Urinary bladder (tissue), 4 donors: ENCODE measurements at places on chromosomes 4 and X. TPM values are rescaled to one million over a fixed set of nuclear protein-coding genes. Genes with fewer than 3 reads are reported as not detected.

The HMX1 gene
- 0.26 TPM for total RNA-seq

The HELT gene
- total RNA-seq, result not detected

- DNase-seq, result no peak
Observed at GRCh38 chr4:152458801-152459302, 77.0 kb downstream of the FBXW7 start.

DNA sequence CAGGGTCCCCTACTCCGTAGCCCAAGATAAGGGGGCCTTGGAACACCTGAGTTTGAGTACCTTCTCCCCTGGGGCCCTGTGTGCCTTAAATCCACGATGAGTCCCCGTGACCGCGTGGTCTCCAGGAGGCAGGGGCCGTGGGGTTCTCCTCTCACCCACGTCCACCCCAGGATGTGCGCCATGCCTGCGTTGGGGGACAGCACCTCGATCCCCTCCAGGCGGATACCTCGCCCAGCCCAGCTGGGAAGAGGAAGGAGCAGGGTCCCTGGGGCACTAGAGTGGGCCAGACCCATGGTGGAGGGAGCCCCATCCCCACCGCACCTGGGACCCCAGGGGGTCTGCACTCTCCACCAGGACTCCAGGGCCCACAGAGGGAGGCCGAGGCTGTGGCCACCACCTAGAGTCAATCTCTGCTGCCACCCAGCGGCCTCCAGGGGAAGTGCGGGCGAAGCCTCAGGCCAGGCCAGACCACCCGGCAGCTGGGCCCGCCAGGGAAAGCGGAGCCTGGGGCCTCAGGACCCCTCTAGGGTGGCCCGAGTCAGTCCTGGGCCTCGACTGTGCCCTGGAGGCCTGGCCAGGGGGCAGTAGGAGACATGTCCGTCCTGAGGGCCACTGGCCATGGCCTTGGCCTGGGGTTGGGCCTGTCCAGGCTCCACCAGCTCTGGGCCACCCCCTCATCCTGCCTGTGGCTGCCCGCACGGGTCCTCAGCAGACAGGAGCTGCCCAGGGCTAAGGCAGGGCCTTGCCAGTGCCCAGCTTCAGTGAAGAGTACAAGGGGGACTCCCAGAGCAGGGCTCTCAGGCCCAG is 55.0 kb downstream of the FAM53A start:
- DNase-seq, result no peak

The GPR101 gene
- not detected for total RNA-seq

The CNKSR2 gene
- 16.1 TPM for total RNA-seq

The IL13RA2 gene
- 3.8 TPM for total RNA-seq

The ETDB gene
- not detected for total RNA-seq

- DNase-seq, result no peak
Observed at GRCh38 chr4:89619206-89619962, 217.6 kb downstream of the SNCA start.

GRCh38 chr4:33045334-33045733 is 2325.2 kb downstream of the PCDH7 start:
- DNase-seq, result no peak

DNA sequence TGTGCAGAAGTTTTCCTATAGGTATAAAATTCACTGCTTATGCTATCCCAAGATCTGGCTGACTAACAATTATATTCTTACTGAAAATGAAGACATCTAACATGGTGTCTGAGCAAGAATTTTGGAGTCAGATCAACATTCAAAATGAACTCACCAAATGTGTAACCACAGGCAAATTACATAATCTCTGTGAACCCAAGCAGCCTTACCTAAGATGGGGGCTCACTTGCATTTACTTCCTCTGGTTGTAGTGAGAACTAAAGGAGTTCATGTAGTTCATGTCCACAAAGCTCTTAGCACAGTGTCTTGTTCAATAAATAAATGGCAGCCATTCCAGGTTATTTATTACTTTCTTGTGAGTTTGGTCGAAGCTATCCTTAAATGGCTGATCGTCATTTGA is 163.9 kb upstream of the LCORL start:
- no peak for DNase-seq

DNA sequence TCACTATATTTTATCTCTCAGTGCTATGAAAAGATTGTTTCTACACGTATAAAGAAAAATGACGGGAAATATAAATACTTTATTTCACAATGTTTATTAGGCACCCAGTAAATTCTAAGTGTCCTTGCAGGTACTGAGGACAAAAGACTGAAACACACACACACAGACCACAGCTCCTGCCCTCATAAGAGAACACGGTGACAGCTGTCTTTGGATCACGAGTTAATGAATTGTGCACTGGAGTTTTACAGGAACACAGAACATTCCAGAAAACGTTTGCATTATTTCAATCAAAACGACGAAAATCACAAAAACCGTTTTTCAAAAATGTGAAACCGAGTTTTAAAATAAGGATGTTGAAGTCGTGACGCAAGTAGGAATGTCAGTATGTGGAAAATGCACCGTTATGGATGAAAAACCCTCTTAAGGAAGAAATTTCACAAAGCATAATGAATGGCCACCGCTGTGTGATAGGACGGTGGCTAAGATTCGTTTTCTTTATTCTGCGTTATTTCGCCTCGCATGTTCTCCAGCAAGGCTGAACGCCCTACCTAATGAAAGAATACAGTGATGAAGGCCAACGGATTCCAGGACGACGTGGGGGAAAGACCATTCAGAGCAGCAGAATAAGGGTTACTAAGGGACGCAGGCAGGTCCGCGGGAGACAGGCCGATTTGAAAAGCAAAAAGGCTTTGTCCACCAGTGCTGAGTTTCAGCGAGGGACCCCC is 24.2 kb downstream of the FAM156A start:
- no peak for DNase-seq

The MAP9 gene
- 18.7 TPM for total RNA-seq

DNA sequence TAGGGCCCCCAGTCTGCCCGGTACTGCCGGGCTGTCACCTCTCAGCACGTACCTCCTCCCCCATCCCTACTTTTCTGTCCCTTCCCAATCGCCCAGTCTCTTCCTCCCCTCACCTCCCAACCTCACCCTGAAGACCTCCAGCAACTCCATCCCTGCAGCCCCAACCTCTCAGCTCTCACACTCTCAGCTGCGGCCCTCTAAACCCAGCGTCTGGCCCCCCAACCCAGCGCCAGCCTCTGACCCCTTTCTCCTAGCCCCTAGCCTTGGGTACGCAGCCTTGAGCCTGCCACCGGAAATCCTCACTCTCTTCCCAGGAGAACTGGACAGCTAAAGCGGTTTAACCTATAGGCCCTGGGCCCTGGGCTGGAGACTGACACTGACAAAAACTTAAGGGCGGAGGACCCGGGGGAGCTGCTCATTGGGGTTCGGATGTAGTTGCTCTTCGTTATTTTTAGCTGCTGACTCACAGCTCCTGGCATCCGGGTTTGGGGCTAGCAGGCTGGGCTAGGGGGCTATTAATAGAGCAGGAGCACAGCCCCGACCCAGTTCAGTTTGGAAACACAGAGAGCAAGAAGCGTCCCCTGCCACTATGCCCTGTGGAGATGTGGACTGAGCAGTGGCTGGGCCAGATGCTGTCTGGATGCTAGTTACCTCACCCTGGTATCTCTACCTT is 9.6 kb upstream of the DLG3 start:
- no peak for DNase-seq

The BTK gene
- 7.6 TPM for total RNA-seq

The GUCY1B1 gene
- total RNA-seq, result 34.5 TPM

The ARAF gene
- total RNA-seq, result 12.3 TPM

- no peak for DNase-seq
Observed at GRCh38 chrX:40015693-40016092, 82.1 kb downstream of the BCOR start.

The SYTL5 gene
- total RNA-seq, result 4.4 TPM

DNA sequence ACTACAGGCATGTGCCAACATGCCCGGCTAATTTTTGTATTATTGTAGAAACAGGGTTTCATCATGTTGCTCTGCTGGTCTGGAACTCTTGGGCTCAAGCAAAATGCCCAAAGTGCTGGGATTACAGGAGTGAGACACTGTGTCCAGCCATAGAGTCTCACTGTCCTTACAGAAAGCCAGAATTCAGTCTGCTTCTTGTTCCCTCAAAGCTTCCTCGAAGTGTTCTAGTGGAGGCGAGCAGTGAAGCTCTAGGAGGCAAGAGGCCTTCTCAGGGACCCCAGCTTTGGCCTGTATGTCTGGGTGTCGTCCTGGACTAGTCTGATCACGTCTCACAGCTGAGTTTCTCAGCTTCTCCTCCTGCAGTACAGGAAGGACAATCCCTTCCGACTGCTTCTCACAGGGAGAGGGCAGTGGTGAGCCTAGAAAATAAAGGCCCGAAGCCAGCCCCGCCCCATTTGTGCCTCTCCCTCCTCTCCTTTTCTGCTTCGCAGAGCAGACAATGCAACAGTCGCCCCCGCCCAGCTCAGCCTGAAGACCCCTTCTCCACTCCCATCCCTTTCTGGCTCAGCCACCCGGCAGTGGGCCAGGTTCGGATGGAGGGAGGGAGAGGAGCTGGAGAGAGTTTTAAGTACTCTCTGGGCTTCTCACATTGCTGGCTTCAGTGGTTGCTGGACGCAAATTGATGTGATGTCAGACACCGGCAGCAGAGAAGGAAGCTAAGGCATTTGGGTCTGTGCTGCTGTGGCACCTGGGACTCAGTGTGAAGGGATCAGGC is 11.1 kb upstream of the FAM3A start:
- peak; percentile 83 for DNase-seq

GRCh38 chr4:122246551-122246950 is 94.4 kb downstream of the BLTP1 start:
- DNase-seq, result no peak

DNA sequence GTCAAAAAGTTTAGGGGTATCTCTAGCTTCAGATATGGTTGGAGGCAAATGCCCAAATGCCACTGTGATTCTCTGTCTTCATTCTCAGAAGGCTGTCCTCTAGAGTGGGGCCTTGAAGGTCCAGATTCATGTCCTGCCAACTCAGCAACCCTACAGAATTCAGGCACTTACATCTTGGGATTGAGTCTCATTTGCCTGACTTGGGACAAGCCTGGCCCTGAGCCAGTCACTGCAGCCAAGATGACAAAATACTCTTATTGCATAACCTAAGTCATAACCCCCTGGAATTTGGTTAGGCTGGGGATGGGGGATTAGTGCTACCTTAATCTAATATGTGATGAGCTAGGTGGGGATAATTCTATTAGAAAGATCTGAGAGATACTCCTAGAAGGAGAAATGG is 100.5 kb downstream of the AREG start:
- no peak for DNase-seq

GRCh38 chrX:19990151-19990555 is 708 bp downstream of the BCLAF3 start:
- DNase-seq, result no peak

DNA sequence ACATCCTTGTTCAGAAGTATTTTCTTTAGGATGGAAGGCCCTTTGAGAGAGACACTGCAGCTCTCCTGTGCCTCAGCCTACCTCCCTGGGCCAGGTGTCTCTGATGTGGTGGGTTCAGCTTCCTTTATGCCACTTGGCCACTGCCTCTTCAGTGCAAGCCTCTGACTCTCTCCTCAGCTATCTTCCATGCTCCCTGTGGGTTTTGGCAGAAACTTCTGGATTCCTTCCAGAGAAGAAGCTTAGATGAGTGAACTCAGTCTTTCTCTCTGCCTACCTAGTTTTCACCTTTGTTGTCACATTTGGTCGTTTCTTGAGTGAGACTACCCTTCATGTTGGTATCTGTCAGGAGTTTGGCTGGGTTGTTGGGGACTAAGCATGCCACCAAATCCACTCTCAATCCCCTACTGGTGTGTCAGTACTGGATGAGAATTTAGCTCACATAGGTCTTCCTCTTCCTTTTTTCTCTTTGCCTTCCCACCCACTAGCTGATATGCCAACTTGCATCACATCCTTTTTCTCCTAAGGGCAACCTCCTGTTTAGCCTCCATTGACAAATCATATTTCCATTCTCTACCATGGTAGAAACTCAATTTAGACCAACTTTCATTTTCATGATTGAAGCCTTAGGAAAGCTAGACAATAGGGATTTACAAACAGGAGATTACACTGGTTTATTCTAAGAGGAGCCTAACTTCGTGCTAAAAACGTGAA is 32.0 kb downstream of the IL15 start:
- DNase-seq, result no peak

DNA sequence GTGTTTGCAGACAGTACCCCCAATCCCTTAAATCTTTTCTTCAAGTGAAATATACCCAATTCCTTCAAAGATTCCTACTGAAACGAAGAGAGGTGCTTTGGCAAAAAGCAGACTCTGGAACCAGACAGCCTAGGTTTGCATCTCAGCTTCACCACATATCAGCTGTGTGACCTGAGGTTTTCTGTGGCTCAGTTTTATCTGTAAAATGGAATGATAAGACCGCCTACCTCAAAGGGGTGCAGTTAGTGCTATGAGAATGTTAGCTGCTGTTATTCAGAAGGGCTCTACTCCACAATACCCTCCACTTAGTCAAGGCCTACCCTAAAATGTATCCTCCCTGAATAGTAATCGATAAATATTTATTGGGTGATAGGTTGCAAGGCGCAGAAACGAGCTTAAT is 664 bp downstream of the PIR start:
- DNase-seq, result no peak

DNA sequence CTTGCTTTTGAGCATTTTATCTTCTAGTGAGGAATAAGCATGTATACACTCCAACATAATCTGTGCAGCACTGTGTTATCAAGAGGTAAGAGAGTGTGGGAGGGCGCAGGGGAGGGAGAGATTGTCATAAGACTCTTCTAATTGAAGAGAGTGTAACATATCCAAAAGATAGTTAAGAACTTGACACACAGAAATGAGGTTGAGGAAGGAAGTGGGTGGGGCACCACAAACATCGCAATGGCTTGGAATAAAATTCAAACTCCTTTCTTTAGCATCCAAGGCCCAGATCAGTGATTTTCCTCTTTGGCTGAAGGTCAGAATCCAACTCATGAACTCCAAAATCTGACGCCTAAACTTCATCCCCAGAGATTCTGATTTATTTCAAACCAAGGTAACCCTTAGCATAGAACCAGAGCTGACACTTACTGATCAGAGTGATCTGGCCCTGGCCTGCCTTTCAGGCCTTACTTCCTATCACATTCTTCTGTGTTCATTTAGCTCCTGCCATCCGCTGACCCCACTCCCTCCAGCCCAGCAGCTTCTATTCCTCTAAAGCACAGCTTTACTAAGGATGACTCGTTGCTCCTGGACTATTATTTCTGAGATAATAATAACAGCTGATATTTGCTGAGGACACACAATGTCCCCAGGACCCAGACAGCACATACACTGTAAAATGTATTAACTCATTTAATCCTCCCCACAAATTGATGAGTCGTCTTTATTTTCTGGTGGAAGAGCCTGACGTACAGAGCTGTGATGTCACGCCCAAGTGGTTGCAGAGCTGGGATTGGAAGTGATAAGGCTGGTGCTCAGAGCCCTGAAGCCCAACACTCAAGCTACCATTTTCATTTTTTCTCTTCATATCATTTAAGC is 10.6 kb upstream of the CTSO start:
- no peak for DNase-seq

The COX7B gene
- 350 TPM for total RNA-seq

DNA sequence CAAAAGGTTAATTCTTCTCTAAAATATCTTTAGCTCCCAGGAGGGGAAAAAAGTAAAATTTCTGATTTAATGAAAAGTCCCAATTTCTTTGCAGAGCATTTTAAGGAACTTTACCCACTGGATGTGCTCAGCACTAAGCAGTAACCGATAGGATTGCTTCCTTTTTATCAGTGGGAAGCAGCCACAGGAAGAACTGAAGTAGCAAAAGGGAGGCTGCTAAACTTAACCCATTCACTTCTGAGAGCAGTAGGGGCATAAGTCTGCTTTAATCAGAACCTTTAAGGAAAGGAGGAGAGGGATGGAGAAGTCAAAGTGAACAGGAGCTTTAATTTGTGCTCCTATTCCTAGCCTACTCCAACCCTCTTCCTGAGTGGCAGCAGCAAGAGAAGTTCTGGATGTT is at the start of gene F8:
Gene F8, minus strand, starts transcription at position 139 of the 400 bp plus-strand sequence. CDS start 171 bp downstream, outside the sequence.
- DNase-seq, result no peak

The ADH4 gene
- not detected for total RNA-seq

- no peak for DNase-seq
Observed at GRCh38 chrX:114582698-114583395, 1.0 kb upstream of the HTR2C start.
